ENCODE measurements at places on chromosomes 12 and 14.

GRCh38 chr12:8033153-8034044 is 883 bp downstream of the FOXJ2 start:
- DNase-seq: peak; percentile 41

GRCh38 chr14:61478971-61479473 is 157.6 kb downstream of the PRKCH start:
- DNase-seq: peak; percentile 40

DNA sequence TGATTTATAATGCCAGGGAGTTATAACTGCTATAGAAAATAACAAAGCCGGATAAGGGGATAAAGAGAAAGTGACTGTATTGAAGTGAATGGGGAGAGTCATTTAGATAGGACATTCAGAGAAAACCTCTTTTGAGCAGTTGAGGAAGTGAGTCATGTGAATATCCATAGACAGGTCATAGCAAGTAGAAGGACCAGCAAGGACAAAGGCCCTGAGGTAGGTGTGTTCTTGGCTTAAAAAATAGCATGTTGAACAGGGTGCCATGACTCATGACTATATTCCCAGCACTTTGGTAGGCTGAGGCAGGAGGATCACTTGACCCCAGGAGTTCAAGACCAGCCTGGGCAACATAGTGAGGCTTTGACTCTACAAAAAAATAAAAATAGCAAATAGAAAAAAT is 51.5 kb upstream of the RAP1B start:
- no peak for DNase-seq

GRCh38 chr12:117046425-117046824 is 52.8 kb downstream of the TESC start:
- no peak for DNase-seq

- DNase-seq: no peak
These were observed 72.1 kb downstream of the PRIMA1 start for GRCh38 chr14:93716002-93716745.

GRCh38 chr12:57430112-57430930 is 522 bp downstream of the R3HDM2 start:
- no peak for DNase-seq

GRCh38 chr12:27535318-27535717 is 11.3 kb downstream of the PPFIBP1 start:
- no peak for DNase-seq

- no peak for DNase-seq
These were observed 317.7 kb upstream of the LRFN5 start for GRCh38 chr14:41289025-41289424.

DNA sequence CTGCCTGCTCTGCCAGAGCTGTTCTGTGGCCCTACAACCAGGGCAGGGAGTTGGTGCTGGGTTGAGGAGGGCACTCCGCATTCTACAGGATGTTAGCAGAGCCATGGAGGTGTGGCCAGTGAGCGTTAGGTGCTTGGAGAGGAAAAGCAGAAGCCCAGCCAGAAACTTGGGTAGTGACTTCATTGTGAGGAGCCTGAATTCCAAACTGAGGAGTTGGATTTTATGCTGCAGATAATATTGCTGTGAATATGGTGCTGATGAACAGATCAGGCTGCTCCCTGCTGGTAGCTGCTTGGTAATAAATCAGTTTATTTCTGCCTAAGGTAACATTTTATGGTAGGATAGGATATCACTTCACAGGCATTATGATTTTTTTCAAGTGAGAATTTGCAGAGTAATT is 7.1 kb upstream of the CCDC175 start:
- no peak for DNase-seq

- peak; percentile 51 for DNase-seq
These were observed 19.9 kb downstream of the CDKN1B start for GRCh38 chr12:12736759-12737676.

GRCh38 chr14:83960832-83961512 is 1569.0 kb upstream of the FLRT2 start:
- DNase-seq: no peak

DNA sequence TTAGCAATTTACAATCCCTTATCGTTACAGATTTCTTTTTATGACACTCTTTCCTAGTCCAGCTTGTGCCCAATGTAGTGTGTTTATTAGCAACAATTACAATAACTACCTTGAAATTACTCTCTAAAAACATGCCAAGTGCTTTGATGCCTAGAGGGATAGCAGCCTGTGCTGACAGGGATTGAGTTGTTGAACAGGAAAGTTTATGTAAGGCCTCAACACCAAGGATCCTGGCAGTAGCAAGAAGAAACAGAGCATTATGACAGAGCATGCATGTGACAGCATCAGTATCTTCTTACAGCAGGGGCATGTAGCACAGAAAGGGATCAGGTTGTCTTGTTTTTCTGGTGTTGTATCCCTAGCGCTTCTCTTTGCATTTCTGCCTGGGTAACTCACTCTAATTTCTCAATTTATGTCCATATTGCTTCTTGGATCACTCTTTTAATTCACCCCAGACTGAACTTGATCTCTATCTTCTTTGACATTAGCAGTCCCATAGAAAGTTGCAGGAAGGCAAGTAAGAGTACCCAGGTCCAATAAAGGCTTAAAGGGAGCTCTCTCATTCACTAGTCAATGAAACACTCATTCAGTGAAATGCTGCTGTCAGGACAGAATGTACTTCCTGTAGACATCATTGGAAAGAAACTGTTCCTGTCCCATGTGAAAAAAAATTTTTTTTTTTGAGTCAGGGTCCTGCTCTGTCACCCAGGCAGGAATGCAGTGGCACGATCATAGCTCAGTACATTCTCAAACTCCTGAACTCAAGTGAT is 220.0 kb upstream of the GRIP1 start:
- DNase-seq: no peak

GRCh38 chr14:106846218-106846617 is 1319.8 kb downstream of the TMEM121 start:
- no peak for DNase-seq

- DNase-seq: no peak
These were observed 77.4 kb downstream of the LLPH start for GRCh38 chr12:66052988-66053615.

DNA sequence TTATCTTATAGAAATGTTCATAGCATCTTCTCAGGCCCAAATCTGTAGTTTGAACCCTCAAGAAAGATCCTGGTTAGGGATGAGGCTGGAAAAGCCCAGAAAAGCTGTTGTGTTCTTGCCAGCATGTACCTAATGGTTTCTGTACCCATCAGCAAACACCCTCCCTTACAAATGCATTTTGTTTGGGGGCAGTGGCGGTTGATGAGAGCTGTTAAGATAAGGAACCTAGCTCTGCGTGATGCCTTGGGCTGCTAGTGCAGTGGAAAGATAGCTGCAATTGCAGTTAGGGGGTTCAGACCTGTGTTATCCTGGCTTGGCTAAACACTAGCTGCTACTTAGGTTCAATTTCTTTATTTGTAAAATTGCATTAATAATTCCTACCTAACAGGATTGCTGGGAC is 3.6 kb downstream of the TPH2 start:
- no peak for DNase-seq

DNA sequence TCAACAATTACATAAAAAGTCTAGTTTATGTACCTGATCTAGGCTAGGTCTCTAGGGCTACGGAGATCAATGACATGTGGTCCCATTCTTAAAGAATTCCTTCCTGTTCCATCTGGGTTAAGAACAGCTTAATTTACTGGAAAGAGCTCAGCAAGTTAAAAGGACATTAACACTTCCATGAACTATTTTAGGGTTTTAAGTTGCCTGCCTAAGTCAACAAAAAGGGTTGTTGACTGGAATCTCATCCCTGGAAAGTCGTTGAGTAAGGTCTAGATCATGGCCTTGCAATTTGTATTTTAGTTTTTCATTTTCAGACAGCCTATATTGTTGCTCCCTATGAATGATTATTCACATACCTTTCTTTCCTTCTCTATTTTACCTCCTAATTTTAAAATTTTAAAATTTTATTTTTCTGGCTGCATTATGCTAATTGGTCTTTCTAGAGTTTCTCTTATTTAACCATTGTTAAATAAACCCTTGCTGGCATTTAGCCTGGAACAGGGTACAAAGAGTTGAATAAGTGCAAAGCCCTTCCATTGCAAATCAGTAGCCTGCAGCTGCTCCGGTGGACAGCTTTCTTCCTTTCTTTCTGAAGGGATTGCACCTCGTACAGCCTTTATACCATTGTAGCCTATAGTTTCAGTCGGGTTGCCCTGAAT is 66.3 kb downstream of the VRK1 start:
- DNase-seq: no peak

GRCh38 chr14:31777312-31777711 is 216.1 kb downstream of the NUBPL start:
- DNase-seq: no peak

- no peak for DNase-seq
These were observed 104.7 kb upstream of the SLCO1B1 start for GRCh38 chr12:21026302-21026701.

DNA sequence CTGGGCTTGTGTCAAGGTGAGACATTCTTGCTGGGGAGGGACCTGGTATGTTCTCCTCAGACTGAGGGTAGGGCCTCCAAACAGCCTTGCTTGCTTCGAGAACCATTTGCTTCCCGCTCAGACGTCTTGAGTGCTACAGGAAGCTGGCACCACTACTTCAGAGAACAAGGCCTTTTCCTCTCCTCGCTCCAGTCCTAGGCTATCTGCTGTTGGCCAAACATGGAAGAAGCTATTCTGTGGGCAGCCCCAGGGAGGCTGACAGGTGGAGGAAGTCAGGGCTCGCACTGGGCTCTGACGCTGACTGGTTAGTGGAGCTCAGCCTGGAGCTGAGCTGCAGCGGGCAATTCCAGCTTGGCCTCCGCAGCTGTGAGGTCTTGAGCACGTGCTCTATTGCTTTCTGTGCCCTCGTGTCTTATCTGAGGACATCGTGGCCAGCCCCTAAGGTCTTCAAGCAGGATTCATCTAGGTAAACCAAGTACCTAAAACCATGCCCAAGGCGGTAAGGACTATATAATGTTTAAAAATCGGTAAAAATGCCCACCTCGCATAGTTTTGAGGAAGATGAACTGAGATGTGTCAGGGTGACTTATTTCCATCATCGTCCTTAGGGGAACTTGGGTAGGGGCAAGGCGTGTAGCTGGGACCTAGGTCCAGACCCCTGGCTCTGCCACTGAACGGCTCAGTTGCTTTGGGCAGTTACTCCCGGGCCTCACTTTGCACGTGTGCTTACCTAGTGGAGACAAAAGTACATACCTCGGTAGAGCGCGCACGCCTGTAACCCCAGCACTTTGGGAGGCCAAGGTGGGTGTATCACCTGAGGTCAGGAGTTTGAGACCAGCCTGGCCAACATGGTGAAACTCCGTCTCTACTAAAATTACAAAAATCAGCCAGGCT is 4.3 kb downstream of the GAPDH start:
- DNase-seq: no peak

DNA sequence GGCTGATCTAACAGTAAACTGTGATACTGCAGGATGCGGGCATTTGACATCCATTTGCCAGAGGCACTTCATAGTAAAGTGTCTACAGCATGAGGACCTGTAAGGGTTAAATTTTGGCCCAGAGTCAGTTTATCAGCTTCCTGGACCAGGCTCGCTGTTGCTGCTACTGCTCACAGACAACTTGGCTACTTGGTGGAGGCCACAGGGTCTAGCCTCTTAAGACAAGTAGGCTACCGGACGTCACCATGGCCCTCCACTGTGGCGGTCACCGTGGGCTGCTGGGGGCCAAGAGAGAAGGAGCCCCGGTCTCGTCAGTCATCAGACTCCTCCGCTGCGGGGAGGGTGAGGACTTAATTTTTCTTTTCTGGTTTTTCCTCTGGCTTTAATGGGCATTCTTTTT is 117.3 kb upstream of the PZP start:
- no peak for DNase-seq

DNA sequence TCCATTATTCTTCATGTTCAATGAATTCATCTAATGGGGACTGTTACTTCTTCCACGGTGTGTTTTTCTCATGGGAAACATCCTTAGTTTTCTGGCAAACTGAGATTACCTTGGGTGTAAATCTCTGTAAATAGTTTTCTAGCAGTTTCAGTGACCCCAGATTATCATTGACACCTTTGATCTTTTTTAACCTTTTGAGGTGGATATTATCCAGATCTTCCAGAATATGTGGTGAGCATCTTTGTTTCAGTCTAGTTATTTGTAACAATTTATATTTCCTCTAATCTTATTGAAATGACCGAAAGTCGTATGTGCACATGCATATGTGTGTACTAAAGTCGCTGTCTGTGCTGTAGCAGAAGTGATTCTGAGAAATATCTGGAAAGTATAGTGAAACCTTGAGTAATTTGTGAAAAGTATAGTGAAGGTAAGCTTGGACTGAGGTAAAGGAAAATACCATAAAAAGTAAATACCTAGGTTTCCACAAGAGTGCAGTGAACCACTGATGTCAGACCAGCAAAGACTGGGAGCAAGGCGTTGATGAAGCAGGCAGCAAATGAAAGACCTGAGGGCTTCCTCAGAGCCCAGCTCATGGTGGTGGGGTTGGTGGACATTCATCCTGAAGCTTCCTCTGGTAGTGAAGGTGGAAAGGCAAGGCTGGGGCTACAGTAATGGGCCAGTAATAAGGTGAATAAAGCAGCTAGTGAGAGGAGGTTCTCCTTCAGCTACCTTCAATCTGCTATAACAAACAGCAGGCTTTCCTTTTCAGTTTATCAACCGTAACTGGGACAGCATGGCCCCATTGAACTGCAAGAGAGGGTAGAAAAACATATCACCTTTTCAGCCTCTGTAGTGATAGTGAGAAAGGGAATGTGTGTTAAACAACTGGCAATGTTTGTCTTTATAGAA is 480.2 kb upstream of the FBXO33 start:
- no peak for DNase-seq

DNA sequence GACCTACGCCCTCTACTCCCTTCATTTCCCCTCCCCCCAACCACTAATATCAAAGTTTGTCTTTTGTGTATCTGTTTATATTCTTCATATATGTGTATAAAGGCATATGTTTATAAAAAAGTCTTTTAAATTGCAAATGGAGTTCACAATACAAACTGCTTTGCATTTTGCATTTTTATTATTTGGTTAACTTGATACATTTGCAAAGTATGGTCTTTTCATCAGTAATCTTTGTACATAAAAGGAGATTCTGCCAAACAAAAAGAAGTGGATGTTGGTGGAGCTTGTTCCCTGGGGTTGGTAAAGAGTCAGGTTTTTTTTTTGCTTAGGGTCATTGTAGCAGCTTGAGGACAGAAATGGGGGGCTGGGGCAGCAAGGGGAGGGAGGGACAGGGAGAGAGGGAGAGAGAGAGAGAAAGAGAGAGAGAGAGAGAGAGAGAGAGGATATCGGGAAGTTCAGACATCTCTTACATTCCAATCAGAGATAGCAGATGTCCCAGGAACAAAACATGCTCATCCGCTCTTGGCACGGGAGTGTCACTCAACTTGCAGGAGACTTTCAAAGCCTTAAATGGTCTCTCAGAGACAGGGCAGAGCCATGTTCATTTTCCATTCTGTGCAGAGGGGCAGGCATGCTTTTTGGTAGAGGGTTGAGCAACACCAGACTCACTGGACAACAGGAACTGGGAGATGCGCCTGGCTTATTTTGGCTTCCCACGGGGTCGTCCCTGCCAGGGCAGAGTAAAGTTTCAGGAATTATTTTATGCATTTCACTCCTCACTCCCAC is 44.8 kb upstream of the TBX5 start:
- no peak for DNase-seq

DNA sequence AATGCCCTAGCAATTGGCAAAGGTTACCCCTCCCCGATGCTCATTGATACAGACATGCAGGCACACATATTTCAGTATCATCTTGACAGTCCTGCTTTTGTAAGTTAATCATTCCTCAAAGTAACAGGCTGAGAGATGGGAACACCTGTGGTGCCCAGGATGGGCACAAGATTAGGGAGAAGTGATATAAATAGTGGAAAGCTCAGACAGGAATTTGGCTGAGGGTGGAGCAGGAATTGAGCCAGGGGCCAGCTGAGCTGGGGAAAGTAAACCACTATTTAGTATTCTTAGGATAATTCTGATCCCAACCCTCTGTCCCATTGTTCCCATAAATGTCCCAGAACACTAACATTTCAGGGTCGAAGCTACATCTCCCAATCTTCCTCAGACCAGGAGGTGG is 38.3 kb downstream of the DAO start:
- no peak for DNase-seq
